ENCODE measurements at places on chromosomes 2 and 18.

DNA sequence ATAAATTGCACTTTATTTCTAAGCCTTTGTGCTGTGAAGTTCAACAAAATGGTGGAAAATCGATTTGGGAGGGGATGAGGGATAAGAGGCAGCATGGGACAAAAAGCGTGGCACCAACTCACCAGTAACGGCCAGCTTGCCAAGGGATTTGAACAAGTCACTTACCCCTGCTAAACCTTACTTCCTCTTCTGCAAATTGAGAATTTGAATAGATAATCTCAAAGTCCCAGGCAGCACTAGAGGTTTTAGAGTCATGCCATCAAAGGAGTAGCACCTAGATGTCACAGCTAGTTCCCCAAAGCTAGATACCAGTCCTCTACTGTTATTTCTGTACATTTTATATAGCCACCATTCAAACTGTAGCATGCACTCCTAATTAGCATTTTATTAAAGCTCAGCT is 83.7 kb upstream of the VRK2 start:
- no peak for DNase-seq

DNA sequence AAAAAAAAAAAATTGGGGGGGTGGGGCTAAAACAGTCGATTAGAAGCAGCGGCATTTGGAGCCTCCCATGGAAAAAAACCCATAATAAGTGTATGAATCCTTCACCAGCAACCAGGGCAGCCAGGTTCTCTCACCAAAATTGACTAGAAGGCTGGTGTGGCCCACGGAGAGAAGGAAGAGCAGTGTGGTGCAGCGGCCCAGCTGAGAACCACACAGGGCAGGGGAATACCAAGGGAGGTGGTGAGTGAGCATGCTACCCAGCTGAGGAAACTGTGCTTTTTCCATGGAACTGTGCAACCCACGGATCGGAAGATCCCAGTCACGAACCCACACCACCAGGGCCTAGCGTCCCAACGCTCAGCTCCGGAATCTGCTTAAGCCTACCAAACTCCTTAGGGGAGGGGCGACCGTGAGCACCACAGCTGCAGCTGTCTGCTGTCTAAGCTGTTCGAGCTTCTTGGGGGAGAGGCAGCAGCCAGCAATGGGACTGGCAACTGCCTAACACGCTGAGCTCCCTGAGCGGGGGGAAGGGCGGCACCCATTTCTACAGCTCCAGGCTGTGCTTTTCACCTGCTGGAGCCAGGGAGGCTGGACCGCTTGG is 1037.2 kb upstream of the ACVR2A start:
- DNase-seq = no peak

DNA sequence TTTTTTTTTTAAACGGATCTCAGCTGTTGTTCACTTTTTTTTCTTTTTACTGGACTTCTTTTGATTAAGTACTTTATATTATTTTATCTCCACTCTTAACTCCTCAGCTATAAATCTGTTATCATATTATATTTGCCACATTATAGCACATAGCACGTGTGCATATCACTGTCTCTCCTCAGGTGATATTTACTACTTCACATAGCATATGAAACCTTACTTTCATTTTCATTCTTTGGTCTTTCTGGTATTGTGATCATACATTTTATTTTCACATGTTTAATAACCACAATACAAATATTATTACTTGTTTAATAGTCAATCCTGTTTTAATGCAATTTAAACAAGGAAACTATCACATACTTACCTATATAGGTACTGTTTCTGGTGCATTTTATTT is 993.1 kb upstream of the TMEFF2 start:
- DNase-seq = no peak

- no peak for DNase-seq
These were observed 238.8 kb downstream of the LDLRAD4 start for GRCh38 chr18:13457327-13457726.

- DNase-seq = no peak
These were observed 44.2 kb downstream of the TGIF1 start for GRCh38 chr18:3494245-3494526.

DNA sequence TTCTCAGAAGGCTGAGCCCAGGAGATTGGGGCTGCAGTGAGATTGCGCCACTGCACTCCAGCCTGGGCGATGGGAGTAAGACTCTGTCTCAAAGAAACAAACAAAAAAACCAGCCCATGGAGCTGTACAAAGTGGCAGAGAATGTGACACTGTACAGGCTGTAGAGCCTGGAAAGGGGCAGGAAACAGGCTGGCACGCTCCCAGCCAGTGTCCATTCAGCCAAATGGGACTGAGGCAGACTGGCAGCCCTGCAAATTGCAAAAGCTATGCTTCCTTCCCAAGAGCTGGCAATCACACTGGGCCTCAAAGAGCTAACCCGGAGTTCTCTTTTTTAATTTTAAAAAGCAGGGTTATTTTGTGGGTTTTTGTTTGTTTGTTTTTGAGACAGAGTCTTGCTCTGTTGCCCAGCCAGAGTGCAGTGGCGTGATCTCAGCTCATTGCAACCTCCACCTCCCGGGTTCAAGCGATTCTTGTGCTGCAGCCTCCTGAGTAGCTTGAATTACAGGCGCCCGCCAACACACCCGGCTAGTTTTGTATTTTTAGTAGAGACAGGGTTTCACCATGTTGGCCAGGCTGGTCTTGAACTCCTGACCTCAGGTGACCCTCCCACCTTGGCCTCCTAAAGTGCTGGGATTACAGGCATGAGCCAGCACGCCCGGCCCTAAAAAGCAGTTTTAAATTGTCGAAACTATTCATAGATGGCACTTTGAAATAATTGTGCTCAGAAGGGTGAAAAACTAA is 42.8 kb downstream of the SCRN3 start:
- DNase-seq = no peak

DNA sequence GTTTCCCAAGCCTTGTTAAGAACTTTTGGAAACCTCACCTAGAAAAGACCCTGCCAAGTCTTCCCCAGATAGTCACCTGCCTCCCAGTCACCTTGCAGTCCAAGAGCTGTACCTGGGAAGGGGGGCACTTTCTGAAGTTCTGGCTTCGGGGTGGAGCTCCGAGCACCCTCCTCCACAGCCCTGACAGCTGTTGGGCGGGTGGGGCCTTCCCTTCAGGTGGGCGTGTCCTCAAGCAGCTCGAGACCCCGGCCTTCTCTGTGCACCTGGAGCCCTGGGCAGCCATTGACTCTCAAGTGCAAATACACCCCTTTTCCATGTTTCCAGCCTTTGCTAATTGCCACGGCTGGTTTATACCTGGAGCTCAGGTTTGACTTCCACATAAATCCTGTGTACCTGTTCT is 37.0 kb upstream of the IGFBP5 start:
- no peak for DNase-seq

All from thymus (tissue), 14 donors.